ENCODE measurements at places on chromosomes 3 and 15.

DNA sequence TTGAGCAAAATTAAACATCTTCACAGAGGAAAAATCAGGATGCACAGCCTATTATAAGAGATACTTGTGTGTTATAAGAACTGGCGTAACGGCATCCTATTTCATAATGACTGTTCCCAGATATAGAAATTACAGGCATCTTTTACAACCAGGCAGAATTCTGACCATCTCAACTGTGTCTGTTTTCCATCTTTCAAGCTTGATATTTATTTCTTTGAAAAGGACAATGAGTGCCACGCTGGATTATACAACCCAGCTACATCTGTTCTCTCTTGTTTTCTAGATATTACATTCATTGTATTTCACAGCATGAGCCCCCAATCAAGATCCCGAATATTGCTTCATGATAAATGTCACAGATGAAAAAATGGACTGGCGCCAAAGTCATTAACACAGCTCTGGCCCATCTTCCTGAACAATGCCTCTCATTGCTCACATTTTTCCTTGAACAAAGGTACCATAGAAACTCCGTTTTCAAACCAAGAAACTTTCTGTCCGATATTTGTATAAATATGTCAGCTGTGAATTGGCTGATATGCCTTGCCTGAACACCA is 420.6 kb downstream of the TBL1XR1 start:
- no peak for DNase-seq

GRCh38 chr3:110384601-110385000 is 687.0 kb upstream of the NECTIN3 start:
- no peak for DNase-seq

- no peak for DNase-seq
These were observed 93.5 kb upstream of the ARRDC4 start for GRCh38 chr15:97866959-97867358.

DNA sequence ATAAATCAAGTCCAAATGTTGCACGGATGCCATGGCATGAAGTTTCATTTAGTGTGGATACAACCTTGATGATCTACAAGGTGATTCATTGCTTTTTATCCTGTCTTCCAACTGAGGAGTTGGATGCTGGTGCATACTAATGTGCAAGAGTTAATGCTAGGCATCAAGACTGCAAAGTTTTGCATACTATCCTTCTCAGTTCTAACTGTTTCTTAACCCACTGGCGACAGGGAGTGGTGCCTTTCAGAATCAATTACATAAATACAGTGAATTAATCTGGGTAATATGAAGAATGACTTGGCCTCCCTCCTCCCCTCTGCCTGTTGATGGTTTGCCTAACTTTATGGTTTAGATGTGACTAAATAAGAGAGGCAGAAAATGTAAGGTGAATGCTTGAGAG is 43.5 kb downstream of the KCNAB1 start:
- no peak for DNase-seq

DNA sequence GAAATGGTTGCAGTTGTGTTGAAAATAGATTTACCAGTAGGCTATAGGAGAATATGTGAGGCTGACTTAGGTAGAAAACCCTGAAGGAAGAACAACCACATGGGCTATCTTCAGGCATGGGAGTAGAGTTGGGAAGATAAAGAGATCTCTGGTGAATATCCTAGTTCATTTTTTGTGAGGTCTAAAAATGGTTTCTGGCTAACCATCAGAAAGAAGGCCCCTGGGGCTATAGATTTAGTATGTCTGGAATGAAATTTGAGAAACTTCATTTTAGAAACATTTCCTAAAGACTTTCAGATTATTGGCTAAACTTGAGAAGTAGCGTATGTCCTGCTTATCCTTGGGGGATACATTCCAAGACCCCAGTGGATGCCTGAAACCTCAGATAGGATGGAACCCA is 148.2 kb downstream of the NAALADL2 start:
- no peak for DNase-seq

- no peak for DNase-seq
These were observed 36.4 kb downstream of the CCDC80 start for GRCh38 chr3:112604536-112604935.

DNA sequence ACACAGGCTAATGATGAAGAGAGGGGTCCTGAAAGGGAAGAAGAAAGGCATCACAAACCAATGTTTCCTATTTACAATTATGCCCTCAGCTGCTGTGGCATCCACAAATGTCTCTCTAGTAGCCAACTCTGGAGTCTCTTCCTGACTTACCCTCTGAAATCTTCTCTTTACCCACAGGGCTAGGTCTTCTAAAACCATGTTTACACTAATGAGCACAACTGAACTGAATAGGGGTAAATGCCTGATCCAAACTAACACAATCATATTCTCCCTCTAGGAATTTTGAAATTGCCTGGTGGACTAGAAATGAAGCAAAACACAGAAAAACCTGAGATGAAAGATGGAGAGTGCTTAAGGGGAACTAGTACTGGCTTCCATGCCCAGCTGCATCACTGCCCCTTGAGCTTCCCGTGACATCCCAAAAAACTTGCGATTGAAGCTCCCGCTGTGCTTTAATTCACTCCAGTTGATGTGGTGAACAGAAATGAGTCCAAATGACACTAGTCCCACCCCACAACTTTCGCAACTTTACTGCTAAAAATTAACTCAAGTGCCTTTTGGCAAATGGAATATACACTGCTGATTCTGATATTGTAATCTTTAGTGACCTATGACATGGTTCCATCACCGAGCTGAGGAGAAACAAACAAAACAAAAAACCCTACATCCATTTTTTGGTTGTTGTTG is 32.8 kb downstream of the CFAP20DC start:
- no peak for DNase-seq

DNA sequence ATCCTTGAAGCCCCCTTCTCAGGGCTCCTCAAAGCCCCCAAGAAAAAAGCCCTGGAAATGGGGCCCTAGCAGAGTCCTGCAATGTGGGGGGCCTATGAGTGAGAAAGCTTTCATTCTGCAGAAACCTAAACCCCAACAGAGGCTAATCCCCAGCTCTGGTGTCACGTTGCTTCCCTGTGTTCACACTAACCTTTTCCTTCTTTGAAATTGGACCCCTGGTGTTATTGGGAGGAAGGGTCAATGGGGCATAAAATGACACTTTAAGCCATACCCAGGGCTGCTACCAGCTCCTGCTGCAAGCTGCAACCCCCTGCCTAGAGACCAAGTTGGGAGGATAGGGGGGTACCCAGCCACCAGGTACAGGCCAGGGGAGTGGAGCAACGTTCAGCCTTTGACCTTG is 2.1 kb downstream of the CYP1A2 start:
- no peak for DNase-seq

DNA sequence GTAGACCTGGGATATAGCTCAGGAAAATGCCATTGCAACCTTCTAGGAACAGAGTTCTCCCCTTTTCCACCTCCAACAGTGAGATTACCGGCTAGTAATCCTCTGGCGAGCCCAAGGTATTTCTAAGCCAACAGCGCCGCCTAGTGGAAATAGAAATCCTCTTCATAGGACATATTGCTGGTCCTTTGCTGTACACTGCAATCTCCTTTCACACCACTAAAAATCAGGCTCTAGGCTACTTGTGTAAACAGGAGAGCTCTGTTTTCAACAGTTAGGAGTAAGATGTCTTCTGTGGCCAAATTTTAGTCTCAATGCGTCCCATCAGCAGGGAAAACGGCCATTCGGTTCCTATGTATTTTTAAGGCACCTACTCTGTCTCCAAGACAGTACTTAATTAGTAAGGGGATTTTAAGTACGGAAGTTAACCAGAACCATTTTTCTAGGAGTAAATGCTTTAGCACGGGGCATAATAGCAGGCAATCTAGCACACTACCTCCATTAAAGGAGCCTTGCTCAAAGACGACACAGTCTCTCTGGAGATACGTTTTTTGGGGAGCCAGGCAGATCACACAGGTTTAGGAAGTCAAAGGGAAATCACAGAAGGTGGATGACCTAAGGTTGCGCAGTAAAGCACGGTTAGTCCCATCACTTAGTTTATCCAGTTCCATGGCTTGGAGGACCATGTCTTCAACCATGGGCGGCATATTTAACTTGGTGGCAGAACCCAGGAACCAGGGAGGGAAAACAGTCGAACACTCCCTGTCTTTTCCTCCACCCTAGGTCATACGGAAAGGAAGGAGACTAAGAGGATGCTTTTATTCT is 43.8 kb downstream of the NCEH1 start:
- peak; percentile 23 for DNase-seq

DNA sequence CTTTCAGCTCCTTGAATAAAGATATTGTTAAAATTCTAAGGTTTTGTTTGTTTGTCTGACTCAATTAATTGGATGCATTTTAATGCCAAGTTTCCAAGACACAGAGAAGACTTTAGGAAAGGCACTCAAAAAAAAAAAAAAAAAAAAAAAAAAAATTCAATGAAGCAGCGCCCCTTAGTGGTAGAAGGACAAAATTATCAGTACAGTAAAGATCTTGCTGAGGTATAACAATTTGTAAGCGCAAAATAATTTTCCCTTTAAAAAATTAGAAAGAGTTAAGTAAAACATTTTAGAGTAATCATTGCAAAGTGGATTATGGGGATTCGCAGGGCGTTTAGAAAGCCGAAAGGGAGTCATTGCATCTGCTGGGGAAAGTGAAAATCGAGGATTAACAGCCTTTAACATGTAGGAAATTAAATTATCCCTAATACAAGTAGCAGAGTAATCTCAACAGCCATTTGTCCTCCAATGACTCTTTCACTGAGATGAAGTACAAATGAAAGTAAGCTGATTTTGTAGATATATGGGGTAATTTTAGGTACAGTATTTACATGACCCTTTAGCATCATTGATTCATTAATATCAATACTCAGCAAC is 5.8 kb upstream of the DIS3L start:
- DNase-seq = peak; percentile 50

DNA sequence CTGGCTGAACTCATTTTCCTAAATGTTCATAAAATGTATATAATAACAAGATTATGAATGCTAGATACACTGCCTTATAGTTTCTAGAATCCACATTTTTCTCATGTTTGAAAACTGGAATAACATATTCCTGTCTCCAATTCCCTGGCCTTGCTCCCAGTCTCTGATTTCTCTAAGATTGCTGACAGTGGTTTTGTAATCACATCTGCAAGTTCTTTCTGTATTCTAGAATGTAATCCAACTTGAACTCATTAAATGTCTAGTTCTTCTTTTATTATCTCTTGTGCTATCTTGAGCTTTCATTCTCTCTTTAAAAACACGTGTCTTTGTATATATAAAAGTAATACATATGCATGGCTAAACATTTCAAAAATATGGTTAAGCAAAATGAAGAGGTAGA is 215.2 kb upstream of the ADAMTS9 start:
- no peak for DNase-seq

- no peak for DNase-seq
These were observed 1051.7 kb downstream of the ROBO2 start for GRCh38 chr3:78091478-78092119.

DNA sequence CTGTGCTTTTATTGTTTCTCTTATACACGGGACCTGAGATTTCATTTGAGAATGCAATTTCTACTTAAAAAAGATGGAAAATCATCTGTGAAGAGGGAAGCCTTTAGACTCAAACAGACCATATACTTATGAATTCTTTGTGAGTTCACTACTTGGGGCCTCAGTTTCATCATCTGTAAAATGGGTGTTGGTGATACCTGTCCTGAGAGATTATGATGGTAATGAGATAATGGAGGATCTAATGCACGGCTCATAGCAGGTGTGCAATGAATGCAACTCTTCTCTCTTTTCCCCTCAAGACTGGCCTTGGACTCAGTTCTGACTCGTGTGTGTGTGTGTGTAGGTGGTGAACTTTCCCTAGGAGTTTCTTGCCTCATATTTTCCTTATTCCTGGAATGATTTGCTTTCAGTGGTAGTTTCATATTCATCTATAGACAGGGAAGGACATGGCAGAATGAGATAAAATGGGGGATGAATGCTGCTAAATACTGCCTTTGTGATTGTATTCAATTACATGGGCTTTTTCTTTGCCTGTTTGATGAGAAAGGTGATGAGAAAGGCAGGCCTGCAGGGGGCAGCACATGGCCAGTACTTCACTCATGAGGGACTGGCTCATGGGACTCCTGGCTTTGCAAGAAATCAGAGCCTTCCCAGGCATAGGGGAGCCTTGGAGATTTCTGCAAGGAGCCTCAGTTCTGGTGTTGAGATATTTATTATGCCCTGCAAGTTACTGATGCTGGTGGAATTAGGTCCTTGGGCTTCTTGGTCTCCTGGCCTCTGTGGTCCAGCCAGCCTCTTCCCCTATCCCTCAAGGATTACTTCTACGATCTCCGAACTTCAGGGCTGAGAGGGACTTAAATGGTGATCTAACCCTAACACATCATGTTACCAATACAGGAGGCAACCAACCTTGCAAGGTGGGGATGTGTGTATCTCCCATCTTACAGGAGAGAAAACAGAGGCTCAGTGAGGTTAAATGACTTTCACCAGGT is 70.7 kb downstream of the RPLP1 start:
- peak; percentile 33 for DNase-seq

DNA sequence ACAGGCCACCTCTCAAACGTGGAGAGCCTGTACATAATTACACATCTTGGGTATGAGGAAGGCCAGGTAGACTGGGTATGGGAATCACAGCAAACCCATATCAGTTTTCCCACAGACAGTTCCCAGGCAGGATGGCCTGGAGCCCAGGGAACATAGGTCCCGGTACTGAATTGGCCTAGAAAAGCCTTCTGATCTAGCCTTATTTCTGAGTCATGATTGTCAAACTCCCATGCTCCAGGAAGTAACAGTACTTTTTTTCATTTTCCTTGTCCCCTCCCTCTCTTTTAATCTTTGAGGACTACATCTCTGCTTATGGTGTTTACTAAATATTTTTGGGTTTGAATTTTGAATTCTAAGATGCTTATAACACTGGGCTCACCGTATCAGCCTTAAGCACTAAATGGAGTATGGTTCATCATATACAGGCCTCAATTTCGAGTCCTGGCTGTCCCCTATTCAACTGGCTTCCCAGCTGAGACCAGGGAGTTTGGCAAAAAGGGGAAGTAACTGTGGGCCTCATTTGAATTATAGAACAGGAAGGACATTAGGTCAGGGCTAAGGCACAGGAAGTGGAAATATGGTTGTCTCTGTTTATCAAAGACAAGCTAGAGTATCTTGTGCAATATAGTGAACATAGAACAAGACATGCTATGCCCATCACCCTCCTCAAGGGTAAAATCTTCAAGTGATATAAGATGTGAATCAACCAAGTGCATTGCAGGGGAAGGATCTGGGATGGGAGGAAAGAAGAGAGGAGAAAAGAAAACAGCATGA is 494.6 kb downstream of the NTRK3 start:
- no peak for DNase-seq

- no peak for DNase-seq
These were observed 42.0 kb downstream of the CACNA2D3 start for GRCh38 chr3:54164192-54164975.

Measured in SW 1271 (cell line).